Effector CD8-positive, alpha-beta T cell (primary cell): ENCODE measurements at places on chromosomes 7 and 10.

- DNase-seq: no peak
Measured at GRCh38 chr10:26621243-26621888, 76.1 kb upstream of the PDSS1 start.

DNA sequence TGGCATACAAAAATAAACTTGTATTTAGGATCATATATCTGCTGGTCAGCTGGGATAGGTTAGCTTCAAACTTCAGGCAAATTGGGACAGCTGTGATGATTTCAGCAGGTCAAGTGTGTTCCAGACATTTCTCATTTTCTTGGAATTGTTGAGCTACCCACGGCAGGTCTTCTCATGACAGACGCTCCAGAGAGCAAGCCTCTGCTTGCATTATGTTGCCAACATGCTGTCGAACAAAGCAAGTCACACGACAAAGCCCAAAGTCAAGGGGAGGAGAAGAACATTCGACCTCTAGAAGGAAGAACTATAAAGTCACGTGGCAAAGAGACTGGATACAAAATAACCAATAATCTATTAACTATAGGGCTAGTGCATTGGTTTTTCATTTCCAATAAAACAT is 103.5 kb downstream of the RAB18 start:
- DNase-seq: no peak

DNA sequence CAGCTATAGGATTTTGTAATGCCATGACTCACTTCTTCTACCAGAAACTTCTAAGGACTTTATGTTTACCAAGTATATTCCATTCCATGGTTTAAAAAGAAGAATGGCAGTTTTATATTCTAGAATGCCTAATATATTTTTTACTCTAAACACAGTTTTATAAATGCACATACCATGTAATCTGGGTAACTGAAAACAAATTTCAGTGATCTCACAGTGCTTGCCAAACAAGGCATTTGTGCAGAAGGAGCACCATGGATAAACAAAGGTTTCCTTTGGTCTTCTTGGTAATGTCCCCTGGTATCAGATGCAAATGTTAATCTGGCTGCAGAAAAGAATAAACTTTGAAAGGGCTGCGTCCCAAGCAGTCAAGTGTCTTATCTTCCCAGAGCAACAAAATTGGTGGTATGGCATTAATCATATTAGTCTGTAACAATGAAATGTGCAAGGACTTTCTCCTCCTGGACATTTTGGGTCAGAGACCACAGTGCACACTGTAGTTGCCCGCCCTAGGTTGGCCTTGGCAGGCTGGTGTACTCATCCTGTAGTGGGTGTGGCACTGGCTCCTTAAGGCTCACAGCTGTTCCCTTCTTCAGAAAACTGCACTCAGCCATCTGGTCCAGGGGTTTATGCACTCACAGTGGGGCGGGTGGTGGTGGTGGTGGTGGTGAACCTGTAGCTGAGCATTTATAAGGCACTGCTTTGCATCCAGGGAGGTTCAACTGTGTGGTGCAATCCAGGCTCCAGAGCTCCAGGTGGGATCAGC is 56.7 kb downstream of the LAMB4 start:
- no peak for DNase-seq

DNA sequence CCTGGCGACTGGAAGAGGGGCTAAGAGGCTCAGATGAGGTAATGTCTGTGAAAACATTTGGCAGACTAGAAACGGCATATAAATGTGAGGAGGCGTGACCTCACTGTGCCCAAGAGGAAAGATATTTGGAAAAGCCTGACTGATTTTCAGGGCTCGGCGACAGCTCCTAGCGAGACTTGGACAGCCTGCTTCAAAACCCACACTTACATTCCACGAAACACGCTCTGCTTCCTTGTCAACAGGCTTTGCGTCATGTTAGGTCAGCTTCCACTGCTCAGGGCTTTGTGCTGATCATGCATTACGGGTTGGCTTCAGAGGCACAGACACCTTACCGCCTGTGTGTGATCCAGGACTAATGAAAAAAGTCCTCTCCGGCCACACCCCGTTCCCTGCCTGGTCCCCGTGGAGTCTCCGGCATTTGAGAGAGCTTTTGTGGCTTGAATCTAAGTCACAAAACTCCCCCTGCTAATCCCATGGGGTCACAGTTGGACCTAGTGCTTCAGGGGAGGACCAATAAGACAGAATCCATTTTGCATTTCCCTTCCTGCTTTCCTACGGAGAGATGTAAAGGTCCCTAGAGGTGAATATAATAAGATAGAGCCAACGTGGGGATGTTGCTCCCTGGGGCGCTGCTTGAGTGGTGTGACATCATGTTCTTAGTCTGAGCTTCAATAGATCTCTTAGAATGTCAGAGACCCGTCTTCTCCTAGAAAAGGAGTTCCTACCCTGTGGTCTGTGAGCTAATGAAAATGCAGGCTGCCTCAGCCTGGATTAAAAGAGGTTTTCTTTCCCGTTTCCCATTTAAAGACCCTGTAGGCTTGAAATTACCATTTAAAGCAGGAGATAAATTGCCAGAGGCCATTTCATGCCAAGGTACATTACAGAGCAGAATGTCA is 25.5 kb downstream of the FGFBP3 start:
- no peak for DNase-seq

DNA sequence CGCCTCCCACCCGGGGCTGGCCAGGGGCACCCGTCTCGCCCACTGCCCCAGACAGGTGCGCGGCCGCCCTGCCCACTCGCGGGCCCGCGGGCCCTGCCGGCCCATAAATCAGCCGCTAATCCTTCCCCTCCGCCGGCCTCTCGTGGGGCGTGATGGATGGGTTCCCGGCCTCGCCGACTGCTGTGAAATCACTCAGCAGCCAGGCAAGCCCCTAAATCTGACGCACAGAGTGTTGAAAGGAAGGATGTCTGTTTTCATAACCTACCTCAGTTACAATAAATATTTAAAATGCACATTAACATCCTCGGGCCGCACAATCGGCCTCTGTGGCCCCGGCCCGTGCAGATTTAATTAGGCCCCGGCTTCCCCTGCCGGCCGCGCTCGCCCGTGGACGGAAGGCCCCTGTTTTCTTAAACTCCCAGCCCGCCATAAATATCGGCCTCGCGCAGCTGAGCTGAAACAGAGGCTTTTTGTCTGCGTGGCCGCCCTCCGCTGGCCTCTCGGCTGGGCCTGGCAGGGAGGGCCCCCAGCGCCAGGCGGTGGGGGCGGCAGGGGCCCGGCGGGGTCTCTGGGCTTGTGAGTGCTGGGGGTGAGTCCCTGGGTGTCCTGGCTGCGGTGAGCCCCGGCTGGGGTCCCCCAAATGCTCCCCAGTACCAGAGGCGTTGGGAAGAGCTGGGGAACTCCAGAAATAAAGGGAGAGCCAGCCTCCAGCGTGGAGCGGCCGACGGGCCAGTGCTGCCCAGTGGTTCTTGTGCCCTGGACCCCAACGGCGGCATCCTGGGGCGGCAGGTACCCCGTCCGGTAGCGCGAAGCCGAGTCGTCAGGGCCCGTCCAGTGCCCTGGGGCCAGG is 90.7 kb downstream of the UNCX start:
- no peak for DNase-seq

- no peak for DNase-seq
Measured at GRCh38 chr7:74462707-74463100, 9.0 kb downstream of the GTF2IRD1 start.

- no peak for DNase-seq
Measured at GRCh38 chr7:117827862-117828261, 45.4 kb downstream of the CTTNBP2 start.

DNA sequence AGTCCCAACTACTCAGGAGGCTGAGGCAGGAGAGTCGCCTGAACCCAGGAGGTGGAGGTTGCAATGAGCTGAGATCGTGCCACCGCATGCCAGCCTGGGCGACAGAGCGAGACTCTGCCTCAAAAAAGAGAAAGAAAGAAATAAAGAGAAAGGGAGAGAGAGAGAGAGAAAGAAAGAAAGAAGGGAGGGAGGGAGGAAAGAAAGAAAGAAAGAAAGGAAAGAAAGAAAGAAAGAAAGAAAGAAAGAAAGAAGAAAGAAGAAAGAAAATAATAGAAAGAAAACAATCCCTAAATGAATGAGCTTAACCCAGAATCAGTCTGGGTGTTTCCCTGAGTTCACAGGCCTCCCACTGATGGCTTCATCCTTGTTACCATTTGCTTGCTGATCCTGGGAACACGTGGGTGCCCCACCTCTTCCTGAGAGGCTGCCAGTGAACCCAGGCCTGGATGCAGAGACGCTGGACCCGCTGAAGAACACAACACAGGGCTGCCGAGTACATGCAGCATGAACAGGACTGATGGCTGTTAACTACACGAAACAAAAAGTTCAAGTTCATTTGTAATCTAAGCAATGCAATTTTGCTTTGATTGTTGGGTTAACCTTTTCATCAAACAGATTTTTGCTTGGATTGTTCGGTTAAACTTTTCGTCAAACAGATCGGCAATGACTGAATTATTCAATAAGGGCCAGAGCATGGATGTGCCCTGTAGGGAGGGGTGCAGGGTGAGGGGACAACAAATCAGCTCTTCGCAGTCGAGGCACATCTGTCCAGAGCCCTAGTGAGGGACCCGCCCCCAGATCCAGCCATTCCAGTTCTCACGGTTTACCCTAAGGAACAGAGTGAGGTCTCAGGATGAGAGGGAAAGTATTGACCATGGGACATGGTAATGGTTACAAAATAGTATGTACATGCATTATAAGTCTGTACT is 11.5 kb downstream of the NPFFR1 start:
- DNase-seq: no peak

GRCh38 chr10:89685936-89686335 is 15.5 kb upstream of the KIF20B start:
- no peak for DNase-seq

GRCh38 chr7:12222889-12223579 is 11.9 kb downstream of the TMEM106B start:
- DNase-seq: no peak

DNA sequence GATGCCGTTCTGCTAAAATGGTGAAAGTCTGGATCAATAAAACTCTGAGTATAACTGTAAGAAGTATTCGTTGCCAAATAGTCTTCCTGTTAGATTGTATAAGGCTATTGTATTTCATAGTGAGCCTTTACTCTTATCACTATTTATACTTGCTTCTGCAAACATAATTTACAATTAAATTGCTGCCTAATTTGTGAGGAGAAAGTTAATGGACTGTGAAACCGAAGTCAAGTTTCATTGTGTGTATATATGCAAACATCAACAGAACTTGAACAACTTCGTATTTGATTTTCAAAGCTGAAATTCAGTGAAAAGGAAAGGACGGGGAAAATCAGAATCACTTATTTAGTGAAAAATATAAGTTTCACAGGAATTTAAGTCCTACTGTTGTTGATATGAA is 135.9 kb upstream of the CCDC6 start:
- DNase-seq: no peak

GRCh38 chr7:45178241-45179225 is 20.9 kb downstream of the RAMP3 start:
- DNase-seq: no peak

GRCh38 chr10:6738112-6738768 is 158.2 kb upstream of the PRKCQ start:
- DNase-seq: no peak

DNA sequence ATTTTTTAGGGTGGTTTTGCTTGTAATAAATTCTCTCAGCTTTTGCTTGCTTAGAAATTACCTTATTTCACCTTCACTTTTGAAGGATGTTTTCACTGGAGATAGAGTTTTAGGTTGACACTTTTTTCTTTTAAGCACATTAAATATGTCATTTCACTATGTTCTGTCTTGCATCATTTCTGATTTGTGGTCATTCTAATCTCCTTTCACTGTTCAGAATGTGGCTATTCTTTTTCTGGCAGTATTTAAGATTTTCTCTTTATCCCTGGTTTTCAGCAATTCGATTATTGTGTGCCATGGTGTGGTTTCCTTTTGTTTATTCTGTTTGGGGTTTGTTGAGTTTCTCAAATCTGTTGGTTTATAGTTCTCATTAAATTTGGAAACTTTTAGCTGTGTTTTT is 1065.6 kb downstream of the KCNMA1 start:
- DNase-seq: no peak

- DNase-seq: no peak
Measured at GRCh38 chr10:54745436-54745835, 55.6 kb downstream of the PCDH15 start.

DNA sequence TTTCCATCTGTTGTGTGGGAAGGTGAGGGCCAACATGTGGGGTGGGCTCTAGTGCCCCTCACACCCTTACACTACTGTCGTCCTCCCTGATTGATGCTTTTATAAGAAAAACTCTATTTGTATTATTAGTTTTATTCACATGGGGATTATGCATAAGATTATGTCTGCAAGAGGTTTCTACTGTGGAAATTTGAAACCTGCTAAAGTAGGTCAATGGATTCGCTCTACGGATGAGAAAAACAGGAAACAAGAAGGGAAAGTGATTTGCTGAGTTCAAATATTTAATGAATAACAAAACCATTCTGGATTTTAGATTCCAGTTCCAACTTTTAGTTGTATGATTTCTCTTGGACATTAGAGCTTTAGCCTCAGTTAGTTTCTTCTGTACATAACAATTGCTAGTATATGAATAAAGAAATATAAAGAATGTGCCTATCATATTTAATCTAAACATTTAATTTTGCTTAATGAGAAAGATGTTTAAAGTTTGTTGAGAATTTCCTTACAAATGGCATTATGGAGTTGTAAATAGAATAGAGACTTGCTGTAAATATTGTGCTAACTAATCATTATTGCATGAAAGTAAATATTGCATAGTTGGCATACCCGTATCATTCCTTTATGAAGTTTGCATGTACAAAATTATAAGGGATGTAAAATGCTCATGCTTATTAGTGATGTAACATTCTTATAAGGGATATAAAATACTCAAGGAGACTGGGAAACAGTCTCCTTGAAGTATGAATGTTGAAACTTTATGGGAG is 193.8 kb downstream of the THSD7A start:
- no peak for DNase-seq

DNA sequence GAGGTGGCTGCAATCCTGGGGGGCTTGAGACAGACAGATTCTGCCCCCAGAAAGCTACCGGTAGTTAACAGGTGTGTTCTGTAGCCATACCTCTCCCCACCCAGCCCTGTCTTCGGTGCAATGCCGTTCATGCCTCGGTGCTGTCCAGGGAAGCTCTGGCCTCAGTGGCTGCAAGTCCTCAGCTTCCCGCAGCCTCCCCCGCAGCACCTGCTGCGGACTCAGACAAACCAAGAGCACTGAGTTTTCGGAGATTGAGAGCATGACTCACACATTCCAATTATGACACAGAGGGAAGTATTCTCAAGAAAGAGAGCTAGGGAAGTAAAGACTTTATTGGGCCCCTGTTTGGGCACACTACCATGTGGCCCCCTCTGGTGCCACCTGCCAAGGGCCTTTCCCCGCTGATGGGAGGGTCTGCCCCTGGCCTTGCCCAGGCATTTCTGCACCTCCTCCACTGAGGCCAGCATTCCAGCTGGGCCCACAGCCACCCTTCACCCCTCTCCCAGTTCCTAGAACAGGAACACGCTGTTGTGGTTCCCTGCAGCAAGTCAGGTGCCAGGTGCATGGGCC is 30.2 kb upstream of the EZH2 start:
- DNase-seq: no peak

DNA sequence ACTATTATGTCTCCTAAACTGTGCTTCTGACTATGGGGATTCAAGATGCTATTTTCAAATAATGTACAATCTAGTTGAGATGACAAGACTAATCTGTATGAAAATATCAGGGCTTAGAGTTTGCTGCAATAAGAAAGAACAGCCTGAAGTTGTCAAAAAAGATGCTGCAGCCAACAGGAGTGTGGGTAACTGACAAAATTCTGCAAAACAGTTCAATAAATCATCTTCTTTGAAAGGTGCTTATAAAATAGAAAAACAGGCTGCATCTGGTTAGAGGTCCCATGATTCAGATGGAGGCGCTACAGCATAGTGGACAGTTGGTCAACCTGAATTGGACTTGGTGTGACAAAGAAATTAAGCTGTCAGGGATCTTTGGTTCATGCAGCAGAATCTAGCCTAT is 511.0 kb downstream of the XPNPEP1 start:
- no peak for DNase-seq
